NCI-H345 (cell line): ENCODE measurements at places on chromosomes 2 and 18.
A peak's percentile ranks its signal among the peaks of the same experiment; 100 is the strongest.

GRCh38 chr2:37274359-37274965, 43.0 kb downstream of the NDUFAF7 start:
- no peak for DNase-seq

- peak; percentile 52 for DNase-seq
Observed at GRCh38 chr18:63758615-63759240, 16.5 kb upstream of the SERPINB7 start.

DNA sequence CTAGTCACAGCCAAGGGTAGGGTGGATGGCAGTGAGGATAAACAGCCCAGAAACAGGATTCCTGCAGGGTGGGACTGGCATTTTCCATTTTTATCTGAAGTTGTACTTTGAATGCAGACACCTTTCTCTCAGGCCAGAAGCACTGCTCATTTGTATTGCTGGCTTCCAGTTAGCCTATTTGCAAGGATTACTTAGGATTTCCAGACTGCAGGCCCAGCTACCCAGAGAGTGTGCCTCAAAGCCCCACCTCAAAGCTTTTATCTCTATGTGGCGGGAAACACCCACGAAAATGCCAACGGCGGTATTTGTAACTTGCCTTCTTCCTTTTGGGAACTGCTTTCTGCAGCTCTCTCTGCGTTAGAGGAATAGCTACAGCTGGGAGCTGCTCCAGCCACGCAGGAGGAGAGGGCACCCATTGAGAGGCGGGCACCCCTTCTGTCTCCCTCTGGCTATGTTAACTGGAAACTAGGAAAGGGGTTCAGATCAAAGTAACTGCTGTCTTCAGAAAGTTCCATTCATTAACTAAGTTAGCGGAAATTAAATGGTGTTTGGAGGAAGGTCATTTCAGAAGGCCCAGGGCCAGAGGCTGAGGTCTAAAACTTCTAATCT, 144.9 kb downstream of the TGIF1 start:
- no peak for DNase-seq

- DNase-seq = no peak
Observed at GRCh38 chr18:3397786-3398185, 52.2 kb upstream of the TGIF1 start.

DNA sequence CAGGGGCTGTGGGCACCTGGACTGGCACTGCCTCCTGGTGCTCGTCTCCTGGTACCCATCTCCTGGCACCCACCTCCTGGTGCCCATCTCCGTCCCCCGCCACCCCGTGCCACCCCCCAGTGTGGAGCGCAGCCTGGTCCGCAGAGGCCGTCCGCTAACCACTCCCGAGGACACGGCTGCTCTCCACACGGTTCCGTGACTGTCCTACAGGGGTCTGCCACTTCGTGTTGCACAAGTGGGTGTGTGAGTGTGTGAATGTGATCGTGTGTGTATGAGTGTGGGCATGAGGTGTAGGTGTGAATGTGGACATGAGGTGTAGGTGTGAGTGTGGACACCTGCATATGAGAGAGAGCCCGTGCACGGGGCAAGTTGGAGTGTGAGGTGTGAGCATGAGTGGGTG, 119.4 kb upstream of the HS6ST1 start:
- no peak for DNase-seq

GRCh38 chr2:226080334-226080733, 680.8 kb downstream of the NYAP2 start:
- no peak for DNase-seq

GRCh38 chr18:48615566-48616401, 77.0 kb downstream of the CTIF start:
- DNase-seq = no peak

DNA sequence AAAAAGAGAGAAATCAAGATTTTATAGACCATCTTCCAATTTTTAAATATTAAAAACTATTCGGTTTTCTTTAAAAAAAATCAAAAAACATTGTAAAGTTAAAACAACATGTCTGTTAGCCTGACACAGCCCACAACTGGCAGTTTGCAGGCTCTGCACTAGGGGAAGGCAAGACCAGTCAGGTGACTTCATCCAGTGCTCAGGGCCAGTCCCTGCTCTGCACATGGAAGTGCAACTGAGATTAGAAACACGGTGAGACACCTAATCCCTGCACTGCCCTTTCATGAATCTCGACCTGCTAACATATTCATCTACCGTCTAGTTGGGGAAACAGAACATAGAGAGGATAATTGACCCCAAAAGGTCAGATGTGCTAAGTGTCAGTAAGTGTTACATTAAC, 135.2 kb downstream of the BARD1 start:
- no peak for DNase-seq

DNA sequence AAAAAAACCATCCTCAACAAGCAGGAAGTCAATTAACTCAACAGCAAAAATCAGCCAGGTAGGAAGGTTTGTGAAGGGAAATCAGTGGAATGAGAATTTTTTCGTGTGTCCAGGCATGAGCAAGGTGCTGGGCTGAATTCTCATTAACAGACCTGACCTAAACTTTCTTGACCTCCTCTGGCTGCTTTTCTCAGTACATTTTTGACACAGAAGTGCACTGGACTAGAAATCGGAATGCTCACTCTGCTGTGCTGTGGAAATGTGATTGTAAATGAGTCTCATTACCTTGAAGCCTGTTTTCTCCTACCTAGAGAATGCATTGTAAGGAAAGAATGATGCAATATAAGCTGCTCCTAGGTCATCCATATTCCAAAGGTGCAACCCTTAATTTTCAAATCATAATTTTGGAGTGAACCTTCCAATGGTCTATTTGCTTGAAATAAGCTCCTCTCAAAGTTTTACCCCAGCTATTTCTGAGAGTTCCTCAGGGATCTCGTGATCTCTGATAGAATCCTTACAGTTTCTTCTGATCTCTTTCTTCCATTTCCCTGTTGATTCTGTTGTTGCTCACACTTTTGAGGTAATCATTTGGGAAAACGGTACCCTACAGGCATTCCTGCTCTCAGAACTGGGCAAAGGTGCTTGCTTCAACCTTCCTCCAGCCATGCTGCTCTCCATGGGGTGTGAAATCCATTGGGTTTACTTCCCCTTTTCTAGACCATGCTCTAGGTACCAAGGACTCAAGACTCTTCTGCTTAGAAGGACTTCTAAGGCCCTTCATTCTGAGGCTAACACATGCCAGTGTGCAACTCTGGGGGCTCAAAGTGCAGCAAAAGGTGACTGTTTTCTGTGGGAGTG, 104.9 kb upstream of the ITPRID2 start:
- DNase-seq = no peak

DNA sequence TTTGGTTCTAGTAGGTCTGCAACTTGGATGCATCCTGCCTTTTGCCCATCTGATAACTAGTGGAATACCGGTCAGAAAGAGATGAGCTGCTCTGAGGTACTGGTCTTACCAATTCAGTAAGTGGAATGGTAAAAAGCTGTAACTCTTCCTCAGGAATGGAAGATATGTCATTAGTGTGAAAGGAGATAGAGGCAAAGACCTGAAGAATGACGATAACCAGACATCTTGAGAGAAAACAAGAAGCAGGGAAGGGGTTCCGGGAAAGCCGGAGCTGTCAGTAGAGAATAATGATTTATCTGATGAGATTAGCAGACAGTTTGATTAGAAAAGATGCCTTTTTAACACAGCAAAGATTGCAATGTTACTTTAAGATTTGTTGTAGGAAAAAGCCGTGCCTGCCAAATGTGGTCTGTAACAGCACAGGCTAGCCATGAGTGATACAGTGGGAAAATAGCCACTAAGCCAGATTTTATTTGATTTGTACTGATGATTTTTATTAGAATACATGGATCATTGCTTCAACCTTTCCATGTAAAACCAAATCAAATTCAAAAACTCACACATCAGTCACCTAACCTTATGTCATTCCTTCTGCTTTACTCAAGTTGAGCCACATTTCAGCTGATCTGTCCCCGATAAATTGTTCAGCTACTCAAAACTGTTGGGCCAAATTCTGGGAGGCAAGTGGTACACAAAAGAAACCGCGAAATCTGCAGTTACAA, 110.0 kb downstream of the TCF4 start:
- DNase-seq = no peak

- peak; percentile 23 for DNase-seq
Observed at GRCh38 chr2:219358170-219359075, 25.9 kb upstream of the RESP18 start.

DNA sequence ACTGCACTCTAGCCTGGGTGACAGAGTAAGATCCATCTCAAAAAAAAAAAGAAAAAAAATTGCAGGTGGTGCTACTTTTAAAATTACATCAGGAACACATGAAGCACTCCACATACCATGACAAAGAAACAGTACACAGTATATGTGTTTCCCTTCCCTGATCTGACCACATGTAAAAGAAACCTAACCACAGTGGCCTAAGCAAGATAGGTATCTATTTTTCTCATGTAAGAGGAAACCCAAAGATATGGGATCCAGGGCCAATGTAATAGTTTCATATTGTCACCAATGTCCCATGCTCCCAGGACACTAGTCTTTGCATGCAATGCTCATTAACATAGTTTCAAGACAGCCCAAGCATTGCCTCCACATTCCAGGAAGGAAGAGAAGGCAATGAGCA, 99.9 kb downstream of the DYM start:
- no peak for DNase-seq

- DNase-seq = no peak
Observed at GRCh38 chr2:130756874-130757668, 1.7 kb downstream of the AMER3 start.

DNA sequence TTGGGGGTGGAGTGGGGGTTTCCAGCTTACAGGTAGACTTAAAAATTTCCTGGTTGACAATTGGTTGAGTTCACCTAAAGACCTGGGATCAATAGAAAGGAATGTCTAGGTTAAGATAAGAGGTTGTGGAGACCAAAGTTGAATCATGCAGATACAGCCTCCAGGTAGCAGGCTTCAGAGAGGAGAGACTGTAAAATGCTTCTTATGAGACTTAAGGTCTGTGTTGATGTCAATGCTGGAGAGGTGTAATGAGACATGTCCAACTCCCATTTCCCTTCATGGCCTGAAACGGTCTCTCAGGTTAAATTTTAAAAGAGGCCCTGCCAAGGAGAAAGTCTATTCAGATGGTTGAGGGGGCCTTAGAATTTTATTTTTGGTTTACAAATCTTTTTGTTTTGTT, 38.5 kb upstream of the RND3 start:
- no peak for DNase-seq

- no peak for DNase-seq
Observed at GRCh38 chr2:28150236-28150915, 242.3 kb upstream of the FOSL2 start.

- DNase-seq = no peak
Observed at GRCh38 chr2:234483568-234484251, 13.2 kb downstream of the ARL4C start.

DNA sequence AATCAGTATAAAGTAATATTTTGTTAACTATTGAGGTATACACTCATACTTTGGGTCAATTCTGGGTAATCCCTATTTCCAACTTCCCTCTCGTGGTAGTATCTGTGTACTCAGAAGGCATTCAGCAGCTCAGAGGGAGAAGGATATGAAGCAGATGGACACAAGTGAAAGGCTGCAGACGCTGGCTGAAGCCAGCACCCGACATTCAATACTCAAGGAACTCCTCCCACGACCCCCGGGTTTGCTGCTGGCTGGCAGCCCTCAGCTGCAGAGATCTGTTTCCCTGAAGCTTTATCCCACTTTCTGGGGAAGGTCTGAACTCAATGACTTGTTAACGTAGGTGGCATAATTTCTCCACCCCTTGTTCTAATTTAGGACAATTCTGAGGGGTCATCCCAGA, 847.3 kb upstream of the SOX11 start:
- DNase-seq = no peak

- no peak for DNase-seq
Observed at GRCh38 chr18:41266204-41266603, 688.8 kb upstream of the PIK3C3 start.
